Muscle of leg (tissue), 16 donors: ENCODE measurements at places on chromosomes 2 and 18.

DNA sequence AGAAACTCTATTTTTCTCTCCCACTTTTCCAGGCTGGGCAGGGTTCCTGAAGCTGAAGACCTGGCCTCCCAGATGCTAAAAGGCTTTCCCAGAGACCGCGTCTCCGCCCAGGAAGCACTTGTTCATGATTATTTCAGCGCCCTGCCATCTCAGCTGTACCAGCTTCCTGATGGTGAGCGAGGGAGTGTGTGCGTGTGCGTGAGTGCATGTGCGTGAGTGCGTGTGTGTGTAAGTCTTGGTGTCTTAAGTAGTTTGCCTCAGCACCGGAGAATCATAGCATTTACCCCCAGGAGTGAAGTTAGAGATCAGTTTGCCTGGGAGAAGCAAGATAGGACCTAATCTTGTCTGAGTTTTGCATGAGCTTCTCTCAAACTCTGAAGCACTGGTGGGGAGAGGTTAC is 73.7 kb downstream of the CDK15 start:
- H3K36me3 ChIP-seq: no peaks in the 10 kb centered on the region
- peak overlapping the region; percentile 52 for H3K27ac ChIP-seq
- no peaks in the 10 kb centered on the region for H3K27me3 ChIP-seq
- peaks cover 40% of the 10 kb centered on the region for H3K4me1 ChIP-seq

DNA sequence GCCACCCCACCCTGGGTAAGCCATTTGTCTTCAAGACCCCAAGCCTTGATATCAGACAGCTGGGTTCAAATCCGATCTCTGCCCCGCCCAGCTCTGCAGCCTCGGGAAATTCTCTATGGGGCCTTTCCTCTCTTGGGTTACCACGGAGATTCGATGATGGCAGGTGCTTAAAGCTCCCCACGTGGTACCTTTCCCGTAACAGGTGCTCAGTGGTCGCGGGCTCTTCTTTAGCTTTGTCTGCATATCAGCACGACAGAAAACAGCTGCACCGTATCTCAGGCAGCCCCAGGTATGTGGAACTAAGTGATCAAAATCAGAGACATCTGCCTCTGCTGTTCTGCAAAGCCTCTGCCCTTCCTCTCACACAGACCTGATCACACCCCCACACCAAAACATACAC is 37.4 kb downstream of the TTC32 start:
- H3K27ac ChIP-seq: no peak overlapping the region
- H3K36me3 ChIP-seq: no peaks in the 10 kb centered on the region
- DNase-seq: no peak
- peaks cover under 1% of the 10 kb centered on the region for H3K27me3 ChIP-seq
- no peak overlapping the region for H3K4me3 ChIP-seq

DNA sequence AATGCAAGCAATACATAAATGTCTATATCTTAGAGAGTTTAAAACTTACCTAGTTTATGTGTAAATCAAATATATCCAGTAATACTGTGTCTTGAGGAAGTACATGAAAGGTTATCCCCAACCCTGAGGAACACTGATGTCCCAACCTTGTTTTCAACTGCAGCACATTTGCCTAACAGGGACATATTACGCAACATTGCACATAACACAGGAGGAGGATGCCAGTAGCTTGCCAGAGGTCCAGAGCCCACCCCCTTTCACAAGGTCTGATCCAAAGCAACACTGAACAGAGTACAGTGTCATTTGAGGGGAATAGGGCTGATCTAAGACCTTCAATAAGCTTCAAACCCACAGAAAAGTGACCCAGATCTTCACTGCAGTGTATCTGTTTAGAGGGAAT is 678.5 kb downstream of the ARHGAP15 start:
- no peaks in the 10 kb centered on the region for H3K4me1 ChIP-seq
- no peak overlapping the region for H3K4me3 ChIP-seq
- H3K27me3 ChIP-seq: no peaks in the 10 kb centered on the region
- no peak overlapping the region for H3K27ac ChIP-seq
- H3K36me3 ChIP-seq: no peaks in the 10 kb centered on the region
- DNase-seq: no peak

DNA sequence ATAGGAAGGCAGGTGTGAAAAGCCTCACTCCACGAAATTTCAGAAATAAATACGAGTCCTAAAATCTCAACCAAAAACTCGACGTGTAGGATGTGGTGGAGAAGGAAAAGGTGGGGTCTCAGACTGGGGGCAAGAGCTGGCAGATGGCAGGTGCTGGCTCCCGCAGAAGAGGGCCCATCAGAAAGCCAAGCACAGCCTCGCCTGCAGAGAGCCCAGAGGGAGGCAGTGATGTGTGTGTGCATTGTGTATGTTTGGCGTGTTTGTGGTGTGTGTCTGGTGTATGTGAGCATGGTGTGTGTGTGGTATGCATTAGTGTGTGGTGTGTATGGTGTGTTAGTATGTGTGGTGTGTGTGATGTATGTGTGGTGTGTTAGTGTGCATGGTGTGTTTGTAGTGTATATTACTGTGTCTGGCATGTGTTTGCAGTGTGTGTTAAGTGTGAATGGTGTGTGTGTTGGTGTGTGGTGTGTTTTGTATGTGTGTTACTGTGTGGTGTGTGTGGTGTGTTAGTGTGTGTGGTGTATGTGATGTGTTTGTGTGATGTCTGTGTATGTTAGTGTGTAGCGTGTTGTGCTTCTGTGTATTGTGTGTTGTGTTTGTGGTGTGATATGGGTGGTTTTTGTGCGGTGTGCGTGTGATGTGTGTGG is 116.5 kb downstream of the FAM168B start:
- H3K4me3 ChIP-seq: no peak overlapping the region
- H3K27ac ChIP-seq: no peak overlapping the region
- no peak for DNase-seq
- H3K36me3 ChIP-seq: no peaks in the 10 kb centered on the region
- H3K27me3 ChIP-seq: no peaks in the 10 kb centered on the region
- H3K4me1 ChIP-seq: no peaks in the 10 kb centered on the region

DNA sequence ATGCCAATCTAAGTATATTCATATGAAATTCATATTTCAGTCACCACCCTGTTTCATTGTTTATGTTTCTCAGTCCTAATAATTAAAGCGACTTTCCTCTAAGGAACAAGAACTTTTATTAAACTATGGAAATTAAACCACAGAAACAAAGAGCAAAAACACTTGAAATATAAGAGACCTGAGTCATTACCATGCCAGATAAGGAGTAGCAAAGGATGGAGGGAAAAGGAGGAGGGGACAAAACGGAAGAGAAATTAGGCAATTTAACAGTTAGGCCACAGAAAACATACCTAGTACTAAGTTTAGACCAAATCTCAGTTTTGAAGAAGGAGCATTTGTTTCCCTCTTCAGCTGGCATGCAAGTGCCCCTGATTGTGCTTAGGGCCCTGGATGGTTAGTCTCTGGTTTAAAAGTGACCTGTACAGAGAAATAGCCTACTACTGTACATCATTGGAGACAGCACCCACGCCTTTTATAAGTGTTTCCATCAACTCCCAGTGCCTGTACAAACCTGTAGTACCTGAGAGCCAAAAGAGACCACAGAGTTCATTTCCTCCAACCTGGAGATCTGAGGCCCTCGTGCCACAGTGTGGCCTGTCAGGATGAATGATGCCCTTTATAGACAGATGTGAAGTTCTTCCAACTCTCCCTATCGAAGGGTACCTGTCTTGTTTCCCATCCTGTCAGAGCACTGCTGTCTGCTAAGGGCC is 74.5 kb downstream of the SPATS2L start:
- H3K4me3 ChIP-seq: no peak overlapping the region
- peaks cover 39% of the 10 kb centered on the region for H3K4me1 ChIP-seq
- H3K27ac ChIP-seq: no peak overlapping the region
- H3K27me3 ChIP-seq: no peaks in the 10 kb centered on the region
- DNase-seq: no peak

- H3K4me3 ChIP-seq: no peak overlapping the region
- no peaks in the 10 kb centered on the region for H3K36me3 ChIP-seq
- no peak overlapping the region for H3K27ac ChIP-seq
Observed at GRCh38 chr2:171592036-171592555, 69.8 kb downstream of the CYBRD1 start.

DNA sequence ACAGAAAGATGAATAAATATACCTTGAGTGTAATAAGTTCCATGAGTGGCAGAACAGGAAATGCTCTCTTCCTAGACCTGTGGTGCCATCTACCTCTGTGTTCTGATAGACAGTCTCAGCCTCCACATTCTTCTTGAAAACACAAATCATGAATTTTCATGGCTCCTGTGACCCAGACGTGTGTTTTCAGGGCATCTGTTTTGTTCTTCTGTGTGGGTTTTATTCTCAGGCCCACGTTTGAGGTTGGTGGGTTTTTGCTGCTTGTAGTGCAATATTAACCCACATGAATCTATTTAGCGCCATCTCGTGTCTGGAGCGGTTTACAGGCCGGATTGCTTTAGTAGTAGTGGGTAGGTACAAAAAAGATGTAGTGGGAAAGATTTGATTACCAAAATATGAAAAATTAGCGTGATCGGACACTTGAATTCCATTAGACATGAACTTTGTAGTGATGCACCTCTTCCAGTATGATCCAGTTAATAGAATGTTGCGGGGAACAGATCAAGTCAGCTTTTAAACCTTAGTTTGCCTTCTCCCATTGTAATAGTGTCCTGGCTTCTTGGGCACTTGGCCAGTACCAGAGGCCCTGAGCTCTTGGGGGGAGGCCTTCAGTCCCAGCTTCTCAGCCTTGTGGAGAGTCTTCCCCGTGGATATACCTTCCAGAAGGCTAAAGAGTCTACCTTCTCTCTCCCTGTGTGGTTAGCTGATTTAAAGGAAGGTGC is 256.5 kb downstream of the TPGS2 start:
- H3K4me1 ChIP-seq: no peaks in the 10 kb centered on the region
- no peaks in the 10 kb centered on the region for H3K36me3 ChIP-seq
- no peak overlapping the region for H3K4me3 ChIP-seq
- H3K27ac ChIP-seq: no peak overlapping the region
- peak; percentile 78 for DNase-seq

DNA sequence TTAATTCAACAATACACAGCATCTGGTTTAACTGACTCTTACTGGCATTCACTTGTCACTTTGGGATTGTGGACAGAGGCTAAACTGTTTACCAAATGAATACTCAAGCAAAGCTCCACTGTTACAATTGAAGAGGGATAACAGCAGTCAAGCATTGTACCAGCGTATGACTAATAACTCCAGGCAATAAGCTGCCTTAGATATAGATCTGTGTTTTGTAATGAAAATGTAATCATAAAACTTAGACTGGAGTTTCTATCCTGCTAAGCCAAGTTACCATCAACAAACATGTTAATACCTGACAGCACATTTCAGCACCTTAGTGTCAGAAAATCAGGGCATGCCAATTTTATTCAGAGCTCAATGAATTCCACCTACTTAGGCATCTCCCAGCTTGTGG is 889.5 kb downstream of the EPHA4 start:
- H3K27me3 ChIP-seq: no peaks in the 10 kb centered on the region
- no peaks in the 10 kb centered on the region for H3K36me3 ChIP-seq
- DNase-seq: no peak
- H3K4me1 ChIP-seq: no peaks in the 10 kb centered on the region
- no peak overlapping the region for H3K4me3 ChIP-seq

GRCh38 chr2:6920743-6921064 is 3.5 kb downstream of the RNF144A start:
- no peak overlapping the region for H3K27ac ChIP-seq
- H3K4me3 ChIP-seq: no peak overlapping the region

GRCh38 chr2:231541645-231542044 is 11.4 kb upstream of the NMUR1 start:
- H3K4me3 ChIP-seq: no peak overlapping the region
- H3K27me3 ChIP-seq: peaks cover 8% of the 10 kb centered on the region
- peak overlapping the region; percentile 9 for H3K27ac ChIP-seq
- no peaks in the 10 kb centered on the region for H3K36me3 ChIP-seq
- no peak for DNase-seq

DNA sequence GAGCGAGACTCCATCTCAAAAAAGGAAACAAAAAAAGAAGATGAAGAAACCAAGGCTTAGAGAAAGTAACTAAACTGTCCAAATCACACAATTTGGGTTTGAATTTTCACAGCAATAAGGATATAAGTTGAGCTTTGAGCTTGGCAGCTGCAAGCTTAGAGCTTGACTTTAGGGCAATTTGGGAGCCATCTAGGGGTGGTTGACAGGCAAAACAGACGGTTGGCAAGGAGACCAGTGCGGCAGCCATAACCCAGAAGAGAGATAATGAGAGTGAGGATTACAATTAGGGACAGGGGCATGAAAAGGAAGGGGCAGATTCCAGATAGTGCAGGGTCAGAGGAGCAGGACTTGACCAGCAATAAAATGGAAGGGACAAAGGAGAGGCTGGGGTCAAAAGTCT is 382.2 kb upstream of the HNRNPA3 start:
- no peak overlapping the region for H3K27ac ChIP-seq
- H3K4me3 ChIP-seq: no peak overlapping the region
- H3K27me3 ChIP-seq: no peaks in the 10 kb centered on the region
- no peak for DNase-seq
- no peaks in the 10 kb centered on the region for H3K36me3 ChIP-seq

DNA sequence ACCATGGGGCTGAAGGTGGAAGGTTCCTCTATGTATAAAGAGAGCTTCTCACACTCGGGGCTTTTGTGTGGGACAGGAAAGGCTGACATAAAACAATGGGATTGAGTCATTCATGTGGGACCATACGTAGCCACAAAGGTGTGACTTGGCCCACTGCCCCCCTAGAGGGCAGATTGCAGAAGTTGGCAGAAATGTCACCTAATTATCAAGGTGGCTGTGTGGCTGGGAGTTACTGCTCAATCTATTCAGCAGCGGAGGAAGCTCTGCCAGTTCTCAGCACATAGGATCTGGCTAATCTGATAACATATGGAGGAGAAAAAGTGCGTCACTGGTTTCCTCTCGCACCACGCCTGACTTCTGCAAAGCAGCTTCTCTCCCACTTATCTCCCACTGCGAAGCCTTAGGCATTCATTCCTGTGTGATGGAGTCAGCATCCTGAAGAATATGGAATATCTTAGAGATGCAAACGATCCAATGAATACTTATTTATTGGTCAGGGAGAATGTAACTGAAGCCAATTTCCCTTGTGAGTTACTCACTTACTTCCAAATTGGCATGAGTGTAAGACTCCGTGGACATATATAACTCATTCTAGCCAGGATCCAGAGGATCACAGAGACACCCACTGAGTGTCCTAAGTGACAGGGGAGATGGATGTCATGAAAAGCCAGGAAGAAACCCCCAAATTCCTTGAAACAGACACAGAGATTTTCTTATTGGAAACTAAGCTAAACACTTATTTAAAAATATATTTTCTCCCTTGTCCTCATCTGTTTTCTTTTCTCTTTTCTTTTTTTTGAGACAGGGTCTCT is 344.8 kb downstream of the TGIF1 start:
- DNase-seq: peak; percentile 66
- H3K4me1 ChIP-seq: peaks cover 5% of the 10 kb centered on the region
- H3K27me3 ChIP-seq: no peaks in the 10 kb centered on the region
- peak overlapping the region; percentile 9 for H3K27ac ChIP-seq
- no peaks in the 10 kb centered on the region for H3K36me3 ChIP-seq
- H3K4me3 ChIP-seq: no peak overlapping the region

GRCh38 chr2:95276888-95277245 is 2.6 kb downstream of the PROM2 start:
- no peaks in the 10 kb centered on the region for H3K4me1 ChIP-seq
- H3K4me3 ChIP-seq: no peak overlapping the region
- no peaks in the 10 kb centered on the region for H3K36me3 ChIP-seq
- no peak overlapping the region for H3K27ac ChIP-seq
- DNase-seq: no peak

- no peaks in the 10 kb centered on the region for H3K27me3 ChIP-seq
- H3K36me3 ChIP-seq: no peaks in the 10 kb centered on the region
- DNase-seq: no peak
- H3K4me3 ChIP-seq: no peak overlapping the region
- no peak overlapping the region for H3K27ac ChIP-seq
- no peaks in the 10 kb centered on the region for H3K4me1 ChIP-seq
Observed at GRCh38 chr2:41417511-41417910, 630.3 kb upstream of the PKDCC start.

GRCh38 chr2:17976871-17977746 is 98.6 kb downstream of the KCNS3 start:
- H3K27ac ChIP-seq: peak overlapping the region; percentile 45
- peak; percentile 41 for DNase-seq
- no peaks in the 10 kb centered on the region for H3K36me3 ChIP-seq
- H3K4me1 ChIP-seq: peaks cover 16% of the 10 kb centered on the region
- H3K27me3 ChIP-seq: no peaks in the 10 kb centered on the region
